Mammary epithelial cell (primary cell): ENCODE measurements at places on chromosomes 2 and 18. TPM values are rescaled to one million over a fixed set of nuclear protein-coding genes. Genes with fewer than 3 reads are reported as not detected.

ALLC gene
- not detected for total RNA-seq

TNFAIP6 gene
- 0.24 TPM in 1 of 2 replicates, not detected in the other for total RNA-seq

SGPP2 gene
- total RNA-seq = 5.3 TPM

LIMS4 gene
- total RNA-seq = 2.2 and 2.6 TPM in 2 replicates

POTEE gene
- 0.33 TPM for total RNA-seq

- no peak for DNase-seq
Observed at GRCh38 chr2:40435426-40436092, 16.3 kb downstream of the SLC8A1 start.

DNA sequence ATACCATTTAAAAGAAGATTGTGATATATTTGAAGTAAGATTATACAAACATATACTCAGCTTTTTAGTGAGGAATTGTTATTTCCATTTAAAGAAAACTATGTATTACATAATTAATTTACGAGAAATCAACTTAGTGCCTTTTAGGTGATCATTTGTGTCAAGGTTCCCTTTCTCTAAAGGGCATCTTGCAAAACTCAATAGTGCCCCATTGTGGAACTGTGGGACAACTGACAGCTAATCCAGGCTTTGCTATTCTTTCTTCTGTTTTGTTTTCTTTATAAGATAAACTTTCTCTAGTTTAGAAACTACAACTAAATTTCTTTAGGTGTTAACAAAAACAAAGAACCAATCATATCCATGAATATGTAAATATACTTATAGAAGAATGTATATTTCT lies 24.3 kb upstream of the VIT start:
- peak; percentile 20 for DNase-seq

DNA sequence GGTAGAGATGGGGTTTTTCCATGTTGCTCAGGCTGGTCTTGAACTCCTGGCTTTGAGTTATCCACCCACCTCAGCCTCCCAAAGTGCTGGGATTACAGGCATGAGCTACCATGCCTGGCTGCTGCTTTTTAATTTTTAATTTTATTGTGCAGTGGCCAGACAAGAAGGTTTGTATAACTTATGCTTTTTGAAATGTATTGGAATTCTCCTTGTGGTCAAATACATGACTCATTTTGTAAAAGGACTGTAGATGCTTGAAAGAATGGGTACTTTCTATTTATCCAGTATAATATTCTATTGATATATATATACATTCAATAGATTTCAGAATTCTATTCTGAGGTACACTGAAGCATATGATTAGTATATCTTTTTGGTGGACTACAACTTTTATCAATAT lies 82.6 kb upstream of the ST3GAL5 start:
- peak; percentile 29 for DNase-seq

DNA sequence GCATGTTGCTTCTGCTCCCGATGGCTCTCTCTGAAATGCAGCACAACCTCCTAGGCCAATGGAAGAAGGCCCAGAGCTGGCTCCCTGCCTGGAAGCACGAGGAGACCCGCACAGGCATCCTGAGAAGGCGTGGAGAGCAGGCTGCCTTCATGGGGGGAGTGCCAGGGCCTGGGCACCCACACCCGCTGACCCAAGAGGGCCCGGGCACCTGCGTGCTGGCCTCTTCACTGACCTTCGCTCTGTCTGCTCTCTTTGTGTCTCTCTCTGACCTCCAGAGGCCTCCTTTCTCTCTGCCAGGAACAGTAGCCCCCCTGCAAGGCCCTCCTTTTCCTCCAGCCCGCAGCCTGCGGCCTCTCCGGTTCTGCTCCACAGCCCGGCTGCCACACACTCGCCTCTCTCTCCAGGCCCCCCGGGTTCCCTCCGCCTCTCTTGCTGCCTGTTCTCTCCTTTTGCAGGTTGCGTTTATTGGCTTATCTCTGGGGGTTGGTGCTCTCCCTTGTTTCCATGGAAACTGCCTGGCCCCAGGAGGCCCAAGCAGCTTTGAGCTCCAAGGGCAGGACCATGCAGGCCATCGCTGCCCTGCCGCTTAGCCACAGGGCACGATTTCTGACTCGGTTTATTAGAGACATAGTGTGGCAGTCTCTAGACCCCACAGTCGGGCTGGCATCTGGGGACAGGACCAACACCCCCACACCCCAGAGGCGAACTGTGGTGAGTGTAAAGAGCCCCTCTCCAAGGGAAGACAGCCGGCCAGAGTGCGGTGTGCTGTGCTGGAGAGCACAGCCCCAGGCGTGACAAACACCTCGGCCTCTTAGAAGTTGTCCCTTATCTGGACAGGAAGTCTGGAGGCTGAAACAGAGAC lies 1.7 kb downstream of the MZT2B start:
- DNase-seq = no peak

DNA sequence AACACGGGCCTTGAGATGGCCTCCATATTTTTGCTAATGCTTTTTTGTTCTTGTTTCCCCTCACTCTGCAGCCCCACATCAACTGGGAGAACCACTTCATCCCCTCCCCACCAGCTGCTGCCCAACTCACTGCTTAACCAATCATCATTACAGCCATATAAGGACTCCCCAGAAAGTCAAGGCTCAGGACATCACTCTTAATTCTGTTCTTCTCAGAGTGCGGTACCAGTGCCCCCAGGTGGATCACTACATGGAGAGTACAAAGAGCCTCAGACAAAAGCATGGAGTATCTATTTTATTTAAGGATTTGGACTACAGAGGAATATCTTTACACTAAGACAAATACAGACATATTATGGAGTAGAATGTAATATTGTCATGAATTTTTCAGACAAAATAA lies 340.6 kb downstream of the PAX3 start:
- no peak for DNase-seq

GRCh38 chr2:219362072-219362471 lies 25.6 kb downstream of the DNPEP start:
- no peak for DNase-seq

- no peak for DNase-seq
Observed at GRCh38 chr18:63291278-63291677, 28.3 kb downstream of the BCL2 start.

DNA sequence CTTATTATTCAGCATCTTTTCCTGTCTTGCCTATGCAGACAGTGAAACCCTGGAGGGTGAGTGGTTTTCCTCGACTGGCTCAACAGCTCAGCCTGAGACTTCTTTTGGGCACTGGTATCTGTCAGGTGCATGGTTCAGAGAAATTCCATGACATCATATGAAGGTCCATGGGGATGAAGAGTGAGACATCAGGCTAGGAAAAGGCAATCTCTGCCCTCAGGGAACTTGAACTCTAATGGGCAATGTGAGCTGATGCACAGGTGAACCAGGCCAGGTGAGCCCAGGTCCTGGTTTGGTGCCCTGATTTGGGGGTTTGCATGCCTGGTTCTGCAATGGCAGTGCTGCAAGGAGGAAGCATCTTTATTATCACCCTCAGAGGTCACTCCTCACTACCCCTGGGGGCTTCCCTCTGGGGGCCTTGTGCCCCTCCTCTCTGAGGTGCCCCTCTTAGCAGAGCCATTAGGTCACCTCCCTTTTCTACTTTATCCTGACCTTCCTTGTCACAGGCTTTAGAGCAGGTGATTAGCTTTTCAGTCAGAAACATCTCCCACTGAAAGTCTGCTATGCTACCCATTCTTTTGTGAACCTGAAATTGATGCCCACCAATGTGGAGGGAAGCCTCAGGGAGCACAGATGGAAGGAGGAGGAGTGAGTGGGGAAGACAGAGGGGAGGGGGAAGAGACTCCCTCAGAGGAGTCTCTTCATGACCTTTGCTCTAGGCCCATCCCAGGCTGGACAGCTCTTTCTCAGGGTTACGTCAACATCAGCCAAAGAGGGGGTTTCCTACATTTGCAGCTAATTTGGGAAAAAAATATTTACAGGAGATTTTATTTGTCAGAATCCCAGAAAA lies 47.3 kb downstream of the MERTK start:
- no peak for DNase-seq

DNA sequence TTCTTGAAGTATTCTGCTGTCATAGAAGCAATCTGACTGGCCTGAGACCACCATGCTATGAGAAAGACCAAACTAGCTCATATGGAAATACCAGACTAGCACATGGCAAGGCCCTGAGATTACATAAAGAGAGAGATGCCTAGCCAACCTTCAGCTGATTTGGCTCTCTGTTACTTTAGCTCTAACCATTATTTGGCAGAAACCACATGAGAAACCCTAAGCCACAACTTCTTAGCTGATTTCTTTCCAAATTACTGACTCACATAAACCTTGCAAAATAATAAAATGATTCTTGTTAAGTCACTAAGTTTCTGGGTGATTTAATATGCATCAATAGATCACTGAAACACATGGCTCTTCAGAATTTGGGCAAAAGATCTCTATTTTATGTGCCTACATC lies 295.0 kb upstream of the ZNF521 start:
- DNase-seq = peak; percentile 54

- DNase-seq = no peak
Observed at GRCh38 chr2:3277748-3278520, 99.7 kb downstream of the EIPR1 start.

DNA sequence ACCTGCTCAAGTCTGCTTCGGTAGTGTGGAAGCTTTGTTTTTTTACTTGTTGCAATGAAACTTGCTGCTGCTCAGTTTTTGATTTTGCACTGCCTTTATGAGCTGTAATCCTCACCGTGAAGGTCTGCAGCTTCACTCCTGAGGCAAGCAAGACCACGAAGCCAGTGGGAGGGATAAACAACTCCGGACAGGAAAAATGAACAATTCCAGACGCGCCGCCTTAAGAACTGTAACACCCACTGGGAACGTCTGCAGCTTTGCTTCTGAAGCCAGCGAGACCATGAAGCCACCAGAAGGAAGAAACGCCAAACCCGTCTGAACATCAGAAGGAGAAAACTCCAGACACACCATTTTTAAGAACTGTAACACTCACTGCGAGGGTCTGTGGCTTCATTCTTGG lies 245.7 kb upstream of the REG3G start:
- no peak for DNase-seq

GRCh38 chr2:124450481-124450880 lies 425.4 kb downstream of the CNTNAP5 start:
- no peak for DNase-seq

- peak; percentile 70 for DNase-seq
Observed at GRCh38 chr2:42127425-42128424, 41.4 kb upstream of the EML4 start.
